ENCODE measurements at places on chromosomes 1 and 21. TPM values are rescaled to one million over a fixed set of nuclear protein-coding genes. Genes with fewer than 3 reads are reported as not detected.

DNA sequence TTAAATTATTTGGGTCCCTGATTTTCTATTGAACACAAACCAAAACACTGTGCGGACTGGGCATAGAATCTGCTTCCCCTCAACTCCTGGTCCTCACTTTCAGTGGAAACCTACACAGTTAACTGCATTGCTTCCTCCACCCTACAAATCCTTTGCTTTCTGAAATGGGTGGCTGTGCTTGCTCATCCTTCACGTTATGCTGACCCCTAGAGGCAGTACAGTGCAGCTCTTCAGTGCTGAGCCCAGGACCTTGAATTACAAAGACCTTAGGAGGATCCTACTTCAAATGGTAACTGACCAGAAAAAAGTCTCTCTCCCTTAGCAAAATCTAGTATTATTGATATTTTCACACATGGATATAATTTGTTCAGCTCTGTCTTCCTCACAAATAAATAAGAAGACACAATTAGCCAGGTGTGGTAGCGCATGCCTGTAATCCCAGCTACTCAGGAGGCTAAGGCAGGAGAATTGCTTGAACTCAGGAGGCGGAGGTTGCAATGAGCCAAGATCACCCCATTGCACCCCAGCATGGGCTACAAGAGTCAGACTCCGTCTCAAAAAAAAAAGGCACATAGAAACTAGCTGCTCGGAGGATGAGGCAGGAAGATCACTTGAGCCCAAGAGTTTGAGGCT lies 63.4 kb upstream of the L1TD1 start:
- no peak for DNase-seq
- no peak overlapping the region for H3K4me3 ChIP-seq
- H3K27me3 ChIP-seq: no peaks in the 10 kb centered on the region
- no peaks in the 10 kb centered on the region for H3K4me1 ChIP-seq
- no peak overlapping the region for H3K27ac ChIP-seq

GRCh38 chr1:107572674-107573211 lies 392.2 kb downstream of the VAV3 start:
- H3K36me3 ChIP-seq: no peaks in the 10 kb centered on the region
- H3K27ac ChIP-seq: peak overlapping the region; percentile 65

DNA sequence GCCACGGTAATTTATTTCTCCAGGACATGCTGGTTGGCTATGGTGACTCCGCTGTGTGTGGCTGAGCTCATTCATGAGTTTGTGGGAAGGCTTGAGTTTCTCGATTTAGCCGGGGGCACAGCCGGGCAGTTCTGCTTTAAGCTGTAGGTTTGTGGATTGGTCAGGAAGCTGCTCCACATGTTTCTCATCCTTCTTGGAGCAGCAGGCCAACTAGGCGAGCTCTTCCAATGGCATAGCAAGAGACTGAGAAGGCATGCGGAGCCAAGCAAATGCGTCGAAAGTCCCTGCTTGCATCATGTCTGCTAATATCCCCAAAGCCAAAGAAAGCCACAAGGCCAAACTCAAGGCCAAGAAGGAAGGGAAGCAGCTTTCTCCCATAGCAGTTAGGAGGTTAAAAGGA lies 71.6 kb upstream of the GREM2 start:
- H3K4me1 ChIP-seq: no peaks in the 10 kb centered on the region
- no peak overlapping the region for H3K4me3 ChIP-seq
- H3K27ac ChIP-seq: no peak overlapping the region
- H3K36me3 ChIP-seq: no peaks in the 10 kb centered on the region

- no peak overlapping the region for H3K27ac ChIP-seq
- no peak for DNase-seq
- no peaks in the 10 kb centered on the region for H3K27me3 ChIP-seq
- no peak overlapping the region for H3K4me3 ChIP-seq
- H3K36me3 ChIP-seq: no peaks in the 10 kb centered on the region
These were observed 273.4 kb upstream of the CACYBP start for GRCh38 chr1:174726167-174726879.

GRCh38 chr1:156262461-156263287 lies 14.8 kb upstream of the PAQR6 start:
- no peak overlapping the region for H3K4me3 ChIP-seq
- H3K36me3 ChIP-seq: peaks cover 97% of the 10 kb centered on the region
- H3K27ac ChIP-seq: no peak overlapping the region
- DNase-seq: no peak
- no peaks in the 10 kb centered on the region for H3K27me3 ChIP-seq
- H3K4me1 ChIP-seq: peaks cover 9% of the 10 kb centered on the region

DNA sequence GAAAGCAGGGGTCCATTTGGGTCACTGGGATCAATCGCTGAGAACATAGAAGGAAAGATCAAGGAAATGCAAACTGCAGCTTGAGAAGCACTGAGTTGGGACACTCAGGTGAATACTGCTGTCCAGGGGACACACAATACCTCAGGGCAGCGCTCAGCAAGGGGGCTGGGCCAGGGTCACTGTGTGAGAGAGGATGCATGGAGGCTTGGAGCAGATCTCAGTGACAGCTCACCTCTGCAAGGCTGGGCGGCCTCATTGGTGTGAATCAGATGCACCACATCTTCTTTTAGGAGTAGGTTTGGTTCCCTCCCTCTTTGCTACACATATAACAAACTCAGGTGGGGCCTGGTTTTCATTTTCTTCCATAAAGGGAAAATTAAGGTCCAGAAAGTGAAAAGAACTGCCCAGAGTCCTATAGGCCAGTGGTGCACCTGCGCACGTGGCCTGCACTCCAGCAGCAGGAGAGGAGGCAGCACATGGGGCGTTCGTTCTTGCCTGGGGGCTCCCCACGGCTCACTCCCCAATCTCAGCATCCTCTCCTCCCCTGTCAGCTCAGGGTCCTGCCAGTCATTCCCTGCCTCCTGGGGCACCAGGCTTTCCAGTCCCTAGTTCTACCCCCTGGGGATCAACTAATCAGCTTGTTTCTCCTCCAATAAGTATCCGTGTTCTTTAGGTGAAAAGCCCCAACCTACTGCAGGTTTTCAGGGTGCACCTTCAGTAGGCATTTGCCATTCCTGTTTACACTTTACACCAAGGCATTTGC lies 1.5 kb downstream of the A3GALT2 start:
- H3K4me1 ChIP-seq: peaks cover 3% of the 10 kb centered on the region
- no peaks in the 10 kb centered on the region for H3K27me3 ChIP-seq
- no peak for DNase-seq
- no peak overlapping the region for H3K4me3 ChIP-seq

DNA sequence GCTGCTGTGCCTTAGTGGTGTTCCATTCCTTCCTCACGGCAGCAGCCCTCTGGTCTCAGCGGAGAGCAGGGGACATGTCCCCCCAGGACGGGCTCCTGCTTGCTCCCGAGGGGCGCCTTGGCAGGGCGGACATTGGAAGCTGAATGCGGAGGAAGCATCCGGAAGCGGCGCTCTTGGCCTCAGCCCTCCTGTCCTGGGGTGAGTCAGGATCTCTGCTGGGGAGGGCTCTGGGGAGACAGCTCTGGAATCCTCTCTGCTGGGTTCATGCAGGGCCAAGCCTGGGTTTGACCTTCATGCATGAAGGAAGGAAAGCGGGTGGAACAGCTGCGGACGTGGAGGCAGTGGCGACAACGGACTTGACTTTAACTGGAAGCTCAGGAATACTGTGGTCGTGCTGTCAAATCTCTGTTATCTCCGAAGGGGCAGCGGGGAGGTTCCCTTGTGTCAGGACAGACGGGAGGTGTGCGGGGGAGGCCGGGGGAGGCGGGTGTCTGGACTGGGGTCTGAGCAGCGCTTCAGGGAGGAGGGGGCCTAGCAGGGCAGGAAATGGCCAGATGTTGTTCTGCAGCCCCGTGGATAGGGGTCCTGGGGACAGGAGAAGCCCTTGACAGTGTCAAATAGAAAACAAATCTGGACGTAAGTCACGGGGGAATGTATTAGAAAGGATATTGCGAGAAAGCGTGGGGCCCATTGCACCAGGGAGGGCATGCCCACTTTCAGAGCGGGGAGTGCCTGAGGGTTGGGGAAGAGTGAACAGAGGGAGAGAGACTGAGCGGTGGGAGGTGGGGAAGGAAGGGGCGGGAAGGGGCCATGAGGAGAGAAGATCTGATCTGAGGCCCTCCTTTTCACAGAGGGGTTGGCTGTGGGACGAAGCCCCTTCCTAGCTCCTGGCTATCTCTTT lies 26.6 kb downstream of the CRYAA start:
- no peak overlapping the region for H3K4me3 ChIP-seq
- no peaks in the 10 kb centered on the region for H3K27me3 ChIP-seq
- no peaks in the 10 kb centered on the region for H3K36me3 ChIP-seq
- H3K4me1 ChIP-seq: peaks cover 25% of the 10 kb centered on the region
- no peak overlapping the region for H3K27ac ChIP-seq

DNA sequence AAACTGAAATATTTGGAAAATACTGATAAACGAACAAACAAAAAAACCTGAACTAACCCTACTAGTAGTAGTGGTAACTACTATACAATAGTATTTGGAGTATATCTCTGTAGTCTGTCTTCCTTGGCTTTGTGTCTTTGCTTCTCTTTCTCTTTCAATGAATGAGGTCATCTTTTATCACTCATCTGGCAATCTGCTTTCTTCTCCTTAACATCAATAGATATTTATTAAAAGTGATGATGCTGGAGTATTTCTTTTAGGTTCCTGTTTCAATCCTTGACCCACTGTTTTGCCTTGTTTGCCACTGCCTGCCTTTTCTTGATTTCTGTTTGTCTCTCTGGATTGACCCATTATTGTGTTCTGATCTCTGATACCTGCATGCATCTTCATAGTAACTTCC lies 71.5 kb downstream of the ROR1 start:
- no peaks in the 10 kb centered on the region for H3K4me1 ChIP-seq
- H3K36me3 ChIP-seq: no peaks in the 10 kb centered on the region
- H3K27me3 ChIP-seq: no peaks in the 10 kb centered on the region
- no peak overlapping the region for H3K27ac ChIP-seq

GRCh38 chr1:194495434-194495833 lies 1309.0 kb upstream of the B3GALT2 start:
- H3K36me3 ChIP-seq: no peaks in the 10 kb centered on the region
- DNase-seq: no peak
- H3K27me3 ChIP-seq: no peaks in the 10 kb centered on the region
- no peaks in the 10 kb centered on the region for H3K4me1 ChIP-seq
- H3K4me3 ChIP-seq: no peak overlapping the region

GRCh38 chr1:150281221-150281757 lies 1.1 kb upstream of the CIART start:
- DNase-seq: peak; percentile 94
- H3K36me3 ChIP-seq: peaks cover 21% of the 10 kb centered on the region
- peaks cover 45% of the 10 kb centered on the region for H3K4me1 ChIP-seq
- H3K4me3 ChIP-seq: peak overlapping the region; percentile 72
- H3K27ac ChIP-seq: peak overlapping the region; percentile 96

DNA sequence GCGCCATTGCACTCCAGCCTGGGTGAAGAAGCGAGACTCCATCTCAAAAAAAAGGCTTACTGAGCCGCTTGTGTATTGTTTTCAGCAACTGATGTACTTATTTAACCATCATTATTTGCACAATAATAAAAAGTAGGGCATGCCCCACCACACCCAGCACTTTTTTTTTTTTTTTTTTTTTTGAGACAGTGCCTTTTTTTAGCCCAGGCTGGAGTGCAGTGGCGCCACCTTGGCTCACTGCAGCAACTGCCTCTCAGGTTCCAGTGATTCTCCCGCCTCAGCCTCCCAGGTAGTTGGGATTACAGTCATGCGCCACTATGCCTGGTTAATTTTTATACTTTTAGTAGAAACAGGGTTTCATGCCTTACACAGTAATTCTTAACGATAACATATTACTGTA lies 12.2 kb upstream of the TRNAU1AP start:
- no peaks in the 10 kb centered on the region for H3K27me3 ChIP-seq
- no peak overlapping the region for H3K4me3 ChIP-seq
- peaks cover 2% of the 10 kb centered on the region for H3K36me3 ChIP-seq

DNA sequence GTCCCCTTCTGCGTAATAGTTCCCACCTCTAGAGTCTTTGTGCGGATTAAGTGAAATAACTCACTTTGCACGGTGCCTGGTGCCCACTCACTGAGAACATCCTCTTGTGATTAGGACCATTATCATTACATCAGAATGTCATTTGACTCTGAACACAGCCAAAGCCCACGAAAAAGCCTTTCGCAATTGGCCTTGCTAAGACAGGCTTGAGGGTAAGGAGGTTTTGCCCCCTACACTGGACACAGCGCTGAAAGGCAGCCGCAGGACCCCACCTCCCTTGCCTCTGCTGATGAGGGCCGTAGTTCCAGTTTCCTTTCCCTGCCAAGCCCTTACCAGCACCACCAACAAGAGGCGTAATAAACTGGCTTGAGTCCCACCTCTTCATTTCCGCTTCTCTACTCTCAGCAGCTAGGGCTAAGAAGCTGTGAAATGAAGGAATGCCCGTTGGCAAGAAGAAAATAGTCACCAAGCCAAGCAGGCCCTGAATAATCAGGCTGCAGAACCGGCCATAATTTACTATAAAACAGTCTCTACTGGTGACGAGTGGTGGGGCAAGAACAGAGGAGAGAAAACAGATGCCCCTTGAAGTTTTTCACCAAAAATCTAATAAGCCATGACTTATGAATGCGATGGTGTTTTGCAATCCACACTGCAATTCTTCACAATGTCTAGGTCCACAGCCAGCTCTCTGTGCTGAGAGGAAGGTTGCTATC lies 53.1 kb downstream of the SH3GLB1 start:
- H3K4me1 ChIP-seq: no peaks in the 10 kb centered on the region
- no peak overlapping the region for H3K4me3 ChIP-seq
- no peak for DNase-seq
- H3K27me3 ChIP-seq: no peaks in the 10 kb centered on the region

GRCh38 chr1:10759413-10760200 lies 36.8 kb downstream of the CASZ1 start:
- peaks cover 71% of the 10 kb centered on the region for H3K4me1 ChIP-seq
- H3K4me3 ChIP-seq: no peak overlapping the region
- DNase-seq: no peak
- no peak overlapping the region for H3K27ac ChIP-seq

DNA sequence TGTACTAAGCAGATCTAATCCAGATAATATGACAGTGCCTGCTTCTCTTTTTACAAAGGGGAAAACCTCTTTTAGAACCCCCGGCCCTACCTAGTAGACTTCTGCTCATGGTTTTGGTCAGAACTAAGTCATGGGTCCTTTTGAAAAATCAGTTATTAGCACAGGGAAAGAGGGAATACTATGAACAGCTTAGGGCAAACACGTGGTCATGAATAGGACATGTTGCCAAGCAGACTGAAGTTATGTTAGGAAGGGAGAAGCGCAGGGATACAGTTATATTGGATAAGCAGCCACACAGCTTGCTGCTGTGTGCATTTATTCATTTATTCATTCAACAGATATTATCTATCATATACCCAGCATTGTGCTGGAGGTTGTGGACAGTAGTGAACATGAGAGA lies 25.3 kb upstream of the IGSF3 start:
- no peak overlapping the region for H3K27ac ChIP-seq
- peaks cover 8% of the 10 kb centered on the region for H3K4me1 ChIP-seq
- no peak for DNase-seq
- no peak overlapping the region for H3K4me3 ChIP-seq
- H3K27me3 ChIP-seq: no peaks in the 10 kb centered on the region

- no peaks in the 10 kb centered on the region for H3K27me3 ChIP-seq
- no peak for DNase-seq
- no peaks in the 10 kb centered on the region for H3K36me3 ChIP-seq
- no peak overlapping the region for H3K4me3 ChIP-seq
- no peak overlapping the region for H3K27ac ChIP-seq
These were observed 16.5 kb downstream of the TMPRSS2 start for GRCh38 chr21:41491412-41491811.

The LAPTM5 gene
- 35.7 TPM for total RNA-seq

The SPRR1A gene
- total RNA-seq: not detected

The PER3 gene
- 41.9 TPM for total RNA-seq

The RASSF5 gene
- total RNA-seq: 6.6 TPM

The GPR52 gene
- 5.0 TPM for total RNA-seq

Data from esophagus muscularis mucosa (tissue), 4 donors.